ENCODE measurements at places on chromosomes 2 and 18. TPM values are rescaled to one million over a fixed set of nuclear protein-coding genes. Genes with fewer than 3 reads are reported as not detected.

The SERPINB7 gene
- total RNA-seq: not detected

The IL36RN gene
- not detected for total RNA-seq

GRCh38 chr2:186426153-186427016 lies 59.7 kb upstream of the ZC3H15 start:
- no peak for DNase-seq

- no peak for DNase-seq
Observed at GRCh38 chr2:160169988-160170387, 30.1 kb downstream of the ITGB6 start.

- DNase-seq: no peak
Observed at GRCh38 chr2:66733364-66733999, 298.6 kb downstream of the MEIS1 start.

GRCh38 chr18:12288403-12288755 lies 19.7 kb upstream of the TUBB6 start:
- no peak for DNase-seq

GRCh38 chr2:151862700-151863099 lies 34.5 kb upstream of the ARL5A start:
- no peak for DNase-seq

GRCh38 chr2:72934683-72935610 lies 17.6 kb downstream of the EMX1 start:
- DNase-seq: no peak

DNA sequence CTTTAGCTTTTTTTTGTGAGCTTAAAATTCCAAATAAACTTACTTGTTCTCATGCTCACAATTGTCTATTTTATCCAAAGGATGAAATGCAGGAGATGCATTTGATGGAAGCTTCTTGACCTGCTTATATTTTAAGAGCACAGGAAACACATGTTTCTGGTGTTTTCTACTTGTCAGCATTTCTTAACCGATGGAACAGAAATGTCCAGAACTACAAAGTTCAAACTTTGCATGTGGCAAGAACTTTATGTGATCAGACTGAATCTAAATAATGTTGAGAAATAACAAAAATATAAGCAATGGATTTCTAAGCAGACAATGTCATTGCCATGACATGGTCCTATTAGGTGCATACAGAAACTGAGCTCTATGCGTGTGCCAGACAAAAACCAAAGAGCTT lies 9.9 kb upstream of the CTLA4 start:
- no peak for DNase-seq

Measured in pulmonary artery endothelial cell (primary cell).